ENCODE measurements at places on chromosomes 5 and 9.
A peak's percentile ranks its signal among the peaks of the same experiment; 100 is the strongest.

DNA sequence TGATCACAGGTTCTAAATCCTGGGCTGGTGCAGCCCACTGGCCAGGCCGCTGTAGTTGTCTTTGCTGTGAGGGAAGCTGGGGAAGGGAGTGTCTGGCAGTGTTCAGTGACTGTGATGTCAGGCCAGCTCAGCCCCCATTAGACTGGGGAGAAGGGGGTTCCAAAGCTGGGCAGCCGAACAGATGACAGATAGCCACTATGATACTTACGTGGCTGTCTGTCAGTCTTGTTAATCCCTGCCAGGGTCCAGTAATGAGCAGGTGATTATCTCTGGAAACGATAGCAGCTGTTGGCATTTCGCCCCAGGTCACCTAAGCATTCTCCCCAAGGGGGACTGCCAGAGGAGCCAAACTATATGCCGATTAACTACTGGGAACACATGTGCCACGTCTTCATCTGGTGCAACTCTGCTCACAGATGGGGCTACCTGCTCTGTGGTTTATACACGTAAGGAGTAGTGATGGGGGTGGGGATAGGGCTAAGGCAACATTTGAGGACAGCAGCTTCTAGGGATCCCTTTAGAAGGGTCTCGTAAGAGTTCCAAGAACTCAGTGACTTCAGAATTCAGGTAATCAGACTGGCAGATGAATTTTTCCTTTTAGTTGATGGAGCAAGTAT is 396.3 kb downstream of the KDM4C start:
- no peak for DNase-seq

DNA sequence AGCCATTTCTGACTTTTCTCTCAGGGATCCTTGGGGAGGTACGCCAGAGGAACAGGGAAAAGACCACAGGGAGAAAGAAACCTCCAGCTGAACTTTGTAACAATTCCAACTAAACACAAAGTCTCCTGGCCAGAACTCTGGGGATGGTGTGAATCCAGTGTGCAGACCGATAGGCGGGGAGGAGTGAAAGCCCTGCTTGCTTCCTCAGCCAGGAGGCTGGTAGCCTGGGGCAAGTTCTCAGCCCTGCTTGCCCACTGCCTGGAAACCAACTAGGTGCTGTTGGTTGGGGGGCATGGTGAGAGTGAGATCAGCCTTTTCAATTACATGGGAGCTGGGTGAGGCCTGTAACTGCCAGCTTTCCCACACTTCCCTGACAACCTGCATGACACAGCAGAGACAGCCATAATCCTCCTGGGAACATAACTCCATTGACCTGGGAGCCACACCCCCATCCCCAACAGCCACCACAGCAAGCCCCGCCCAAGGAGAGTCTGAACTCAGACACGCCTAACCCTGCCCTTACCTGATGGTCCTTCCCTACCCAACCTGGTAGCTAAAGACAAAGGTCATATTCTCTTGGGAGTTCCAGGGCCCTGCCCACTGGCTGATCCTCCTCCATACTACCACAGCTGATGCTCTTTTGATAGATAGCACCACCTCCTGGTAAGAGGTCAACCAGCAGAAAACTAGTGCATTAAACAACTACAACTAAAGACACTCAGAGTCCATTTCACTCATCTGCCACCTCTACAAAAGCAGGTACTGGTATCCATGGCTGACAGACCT is 100.1 kb upstream of the TNFAIP8 start:
- DNase-seq: peak; percentile 84

- DNase-seq: no peak
Measured at GRCh38 chr5:164234321-164234720, 728.9 kb downstream of the MAT2B start.

GRCh38 chr5:161023551-161023950 is 171.5 kb upstream of the ATP10B start:
- no peak for DNase-seq

- no peak for DNase-seq
Measured at GRCh38 chr9:31372799-31373587, 1011.5 kb upstream of the ACO1 start.

DNA sequence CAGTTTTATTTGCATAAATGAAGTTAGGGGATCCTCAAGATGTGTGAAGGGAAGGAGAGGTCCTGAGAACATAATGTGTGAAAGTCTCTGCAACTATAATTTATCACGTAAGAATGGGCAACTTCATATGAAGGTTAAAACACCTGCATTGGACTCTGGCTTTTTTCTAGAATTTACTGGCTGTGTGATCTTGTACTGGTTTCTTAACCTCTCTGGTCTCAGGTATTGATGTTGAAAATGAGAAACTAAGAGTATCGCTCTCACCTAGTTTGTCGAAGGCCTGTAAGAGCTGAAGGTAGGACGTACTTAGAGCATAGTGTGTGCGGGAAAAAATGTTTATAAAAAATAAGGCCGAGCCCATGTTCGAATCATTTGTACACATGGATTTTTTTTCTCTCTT is 280.5 kb downstream of the ICE1 start:
- no peak for DNase-seq

DNA sequence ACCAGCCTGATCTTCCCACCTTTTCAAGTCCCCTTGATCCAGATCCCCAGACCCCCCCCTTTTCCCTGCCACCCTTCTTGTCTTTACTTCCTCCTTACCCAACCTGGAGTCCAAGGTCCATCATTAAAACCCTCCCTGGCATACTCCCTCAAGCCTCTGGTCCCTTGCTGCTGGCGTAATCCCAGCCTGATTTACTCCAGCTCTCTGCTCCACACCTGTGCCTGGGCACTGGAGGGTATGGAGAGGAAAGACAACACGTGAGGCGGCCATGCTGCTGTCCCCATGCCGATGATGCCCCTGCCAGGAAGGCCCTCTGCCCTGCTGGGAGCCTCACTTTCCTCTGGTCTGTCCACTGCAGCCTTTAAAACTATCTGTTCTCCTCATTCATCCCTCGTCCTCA is 5.1 kb downstream of the B4GALT7 start:
- DNase-seq: no peak

GRCh38 chr9:89923961-89924504 is 319.2 kb downstream of the GADD45G start:
- peak; percentile 86 for DNase-seq

DNA sequence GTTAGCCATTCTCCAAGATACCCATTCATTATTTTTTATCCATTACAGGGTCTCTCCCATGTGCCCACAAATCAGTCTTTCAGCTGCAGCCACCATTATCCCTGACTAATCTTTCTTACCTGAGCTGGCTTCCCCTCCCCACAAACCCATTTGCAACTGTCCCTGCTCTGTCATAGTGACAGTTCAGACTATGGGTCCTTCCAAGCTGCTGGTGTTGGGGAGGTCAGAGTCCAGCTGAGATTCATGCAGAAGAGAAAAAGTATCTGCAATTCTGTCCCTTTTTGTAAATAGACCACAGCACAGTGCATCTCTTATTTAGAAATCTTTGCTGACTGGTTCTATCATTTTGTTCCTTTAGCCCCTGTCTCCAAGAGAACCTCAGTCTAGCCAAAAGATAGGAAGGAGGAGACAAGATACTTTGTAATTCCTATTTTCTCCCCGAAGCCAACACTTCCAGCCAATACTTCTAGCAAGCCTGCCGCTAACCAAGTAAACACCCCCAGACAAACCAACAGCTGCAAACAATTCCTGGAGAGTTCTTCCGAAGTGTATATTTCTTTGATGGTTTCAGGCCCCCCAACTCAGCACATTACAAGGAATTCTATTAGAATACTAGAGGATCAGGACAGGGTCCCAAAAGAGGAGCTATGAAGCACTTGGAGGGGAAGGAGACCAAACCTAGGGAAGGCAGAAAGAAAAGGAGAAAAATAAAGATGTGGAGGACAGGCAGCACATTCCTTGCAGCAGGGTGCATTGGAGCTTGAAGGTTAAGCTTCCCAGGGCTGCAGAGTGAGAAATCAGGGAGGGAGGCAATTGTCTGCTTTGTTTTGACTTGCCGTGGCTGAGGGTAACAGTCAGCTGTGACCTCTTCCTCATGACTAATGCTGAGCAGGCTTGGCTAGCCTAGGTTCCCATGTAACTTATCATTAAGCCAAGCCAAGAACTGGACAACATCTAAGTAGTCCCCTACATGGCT is 148.5 kb downstream of the SGCD start:
- DNase-seq: no peak

DNA sequence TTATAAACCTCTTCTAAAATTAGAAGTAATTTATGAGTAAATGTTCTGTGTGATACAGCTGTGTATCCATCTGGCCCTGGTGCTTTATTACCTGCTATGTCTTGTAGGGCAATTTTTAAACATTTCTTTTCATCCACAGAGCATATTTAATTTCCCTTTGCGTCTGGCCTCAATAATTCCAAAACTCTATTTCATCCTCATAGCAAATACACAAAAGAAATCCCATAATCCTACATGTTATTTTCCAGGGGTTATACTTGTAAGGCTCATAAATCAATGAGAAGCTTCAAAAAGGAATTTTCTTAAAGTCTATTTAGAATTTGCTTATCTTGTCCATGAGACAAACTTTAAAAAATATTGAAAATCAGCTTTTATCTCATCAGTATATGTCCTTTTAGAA is 167.0 kb downstream of the TTC39B start:
- no peak for DNase-seq

GRCh38 chr5:67728326-67728890 is 487.1 kb upstream of the PIK3R1 start:
- no peak for DNase-seq

DNA sequence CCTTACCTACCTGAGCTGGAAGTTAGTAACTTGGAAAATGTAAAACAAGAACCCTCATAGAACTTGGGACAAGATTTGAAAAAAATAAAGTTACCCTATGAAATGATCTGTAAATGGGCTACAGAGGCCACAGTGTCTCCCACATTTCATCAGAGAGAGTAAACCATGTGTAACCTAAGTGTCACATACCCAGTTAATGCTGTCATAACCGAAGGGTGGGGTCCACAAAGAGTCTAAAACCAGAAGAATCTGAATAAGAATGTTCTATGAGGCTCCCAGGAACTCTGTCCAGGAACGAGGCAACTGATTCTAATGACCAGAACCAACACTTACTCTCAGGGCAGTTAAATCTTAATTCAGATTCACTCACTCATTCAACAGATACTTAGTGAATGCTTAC is 1.0 kb upstream of the FAM13B start:
- peak; percentile 80 for DNase-seq

GRCh38 chr5:102888483-102888882 is 133.4 kb downstream of the PAM start:
- no peak for DNase-seq

DNA sequence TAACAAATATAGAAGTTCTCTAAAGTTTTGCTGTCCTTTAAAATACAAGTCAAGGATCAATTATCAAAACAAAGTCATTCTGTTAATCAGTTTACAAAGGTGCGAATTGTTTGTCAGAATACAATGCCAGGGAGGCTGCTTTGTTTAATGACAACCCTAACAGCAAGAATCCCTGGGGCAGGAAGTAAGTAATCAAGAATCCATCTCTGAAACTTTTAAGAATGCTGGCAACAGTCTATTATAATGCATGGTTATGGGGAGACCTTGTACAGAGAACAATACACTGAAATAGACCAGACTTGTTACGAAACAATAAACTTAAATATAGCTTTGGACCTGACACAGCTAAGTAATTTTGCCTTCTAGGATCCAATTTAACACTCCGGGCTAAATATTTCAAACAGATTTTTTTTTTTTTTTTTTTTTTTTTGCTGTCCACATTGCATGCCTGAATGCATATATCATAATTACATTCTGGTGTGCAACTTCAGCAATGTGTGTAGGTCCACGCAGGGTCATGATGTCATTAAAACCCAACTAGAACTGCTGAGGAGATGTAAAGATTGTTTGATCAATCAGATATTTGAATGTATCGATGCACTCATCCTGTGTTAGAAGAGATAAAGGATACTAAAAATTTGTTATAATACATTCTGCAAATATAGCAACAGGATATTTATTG is 421.3 kb downstream of the CETN3 start:
- DNase-seq: no peak

DNA sequence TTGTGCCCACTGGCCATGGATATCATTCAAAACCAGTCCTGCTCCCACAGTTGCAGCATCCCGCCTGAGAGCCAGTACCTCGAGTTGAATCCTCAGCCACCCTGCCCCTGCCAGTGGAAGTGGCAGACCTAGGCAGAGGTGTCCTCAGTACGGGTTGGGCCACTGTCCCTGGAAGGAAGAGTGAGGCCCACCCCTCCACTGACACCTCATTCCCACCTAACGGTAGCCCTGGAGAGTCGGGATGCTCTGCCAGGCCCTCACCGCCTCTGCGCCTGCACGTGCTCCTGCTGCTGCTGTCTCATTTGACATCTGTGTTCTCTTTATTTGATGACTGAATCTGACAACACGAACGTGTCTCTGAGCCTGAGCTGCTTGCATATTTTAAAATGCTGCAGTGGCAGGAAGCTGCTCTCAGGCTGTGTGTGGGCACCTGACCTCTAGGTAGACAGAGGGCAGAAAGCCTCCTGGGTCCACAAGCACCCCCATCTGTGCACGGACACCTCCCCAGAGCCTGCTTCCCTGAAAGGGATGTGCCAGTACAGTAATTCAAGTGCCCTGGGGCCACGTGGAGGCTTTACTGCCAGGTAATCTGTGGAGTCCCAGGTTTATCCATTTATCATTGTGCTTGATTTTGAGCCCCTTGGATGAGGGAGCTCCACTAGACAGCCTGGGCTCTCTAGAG is 194.7 kb downstream of the CACNA1B start:
- no peak for DNase-seq

DNA sequence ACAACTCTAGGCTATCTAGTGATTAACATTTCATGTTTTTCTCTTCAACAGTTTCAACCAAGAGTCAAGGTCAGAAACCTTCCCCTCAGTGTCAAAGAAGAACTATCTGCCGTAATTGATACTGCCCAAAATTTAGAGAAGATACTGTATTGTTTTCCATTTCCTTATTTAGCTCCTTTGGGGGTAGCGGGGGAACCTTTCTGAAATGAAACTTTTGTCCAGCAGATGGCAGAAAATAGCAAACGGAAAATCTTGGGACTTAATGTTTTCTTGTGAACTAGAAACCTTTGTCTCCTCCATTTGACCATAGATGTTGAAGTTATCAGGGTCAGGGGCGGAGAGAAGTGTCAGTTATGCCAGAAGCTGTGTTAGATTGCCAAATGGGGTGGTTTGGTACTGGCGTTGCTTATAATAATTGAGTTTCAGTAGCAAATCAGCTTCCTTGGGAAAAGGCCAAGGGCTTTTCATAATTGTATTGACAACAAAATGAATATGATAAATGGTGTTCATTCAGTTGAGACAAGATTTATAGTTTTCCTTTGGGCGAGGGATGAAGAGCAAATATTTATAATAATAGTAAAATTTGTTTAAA is 101.7 kb upstream of the TLX3 start:
- peak; percentile 23 for DNase-seq

- no peak for DNase-seq
Measured at GRCh38 chr5:39461007-39461682, 36.4 kb upstream of the DAB2 start.

DNA sequence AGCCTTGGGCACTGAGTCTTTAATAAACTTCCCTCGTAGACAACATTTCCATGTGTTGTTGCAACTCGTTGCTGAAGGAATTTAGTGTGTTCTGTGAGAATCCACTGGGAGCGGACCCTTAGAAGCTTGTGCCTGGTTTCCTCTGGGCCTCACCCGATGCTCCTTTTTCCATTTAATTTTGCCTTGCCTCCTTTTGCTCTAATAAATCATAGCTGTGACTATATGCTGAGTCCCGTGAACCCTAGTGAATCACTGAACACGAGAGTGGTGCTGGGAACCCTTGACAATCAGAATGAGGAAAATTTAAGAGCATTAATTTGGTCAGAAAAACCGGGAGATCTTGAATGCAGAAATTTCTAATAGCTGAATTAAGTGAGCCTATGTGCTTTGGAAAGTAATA is 291.1 kb upstream of the ZNF608 start:
- DNase-seq: no peak

Measured in SW480 (cell line).